ENCODE measurements at places on chromosomes 7 and 10. TPM values are rescaled to one million over a fixed set of nuclear protein-coding genes. Genes with fewer than 3 reads are reported as not detected.

- DNase-seq = no peak
These were observed 86.3 kb downstream of the PALS2 start for GRCh38 chr7:24659505-24659904.

Gene GAD2
- 1.2 TPM for polyA plus RNA-seq

Gene MRLN
- not detected for polyA plus RNA-seq

DNA sequence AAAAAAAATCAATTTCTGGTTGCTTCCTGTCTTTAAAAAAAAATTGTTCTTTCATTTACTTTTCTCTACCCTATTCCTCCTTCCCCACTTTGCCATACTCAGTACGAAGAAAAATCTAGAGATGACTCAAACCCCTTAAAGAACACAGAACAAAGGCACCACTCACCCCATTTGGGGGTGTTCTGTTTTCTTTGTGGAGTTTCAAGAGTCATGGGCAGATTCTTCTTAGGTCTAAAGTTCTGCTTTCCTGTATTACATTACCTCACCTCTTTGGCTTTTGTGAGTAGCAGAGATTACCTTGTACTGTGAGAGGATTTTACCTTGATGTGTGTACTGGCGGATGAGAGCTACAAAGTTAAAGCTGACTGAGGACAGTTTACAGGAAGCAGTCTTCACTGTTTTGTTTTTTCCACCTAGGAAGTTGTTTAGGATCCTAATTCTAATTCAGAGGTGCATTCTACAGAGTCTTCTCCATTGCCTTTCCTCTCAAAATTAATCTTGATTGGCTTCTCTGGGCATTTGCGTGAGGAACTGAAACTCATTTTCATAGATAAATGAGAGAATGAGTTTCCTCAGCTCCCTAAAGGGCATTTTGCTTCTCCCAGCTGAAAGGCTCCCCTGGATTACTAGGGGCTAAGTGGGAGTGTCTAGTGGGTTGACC is 20.7 kb downstream of the AVL9 start:
- DNase-seq = no peak

DNA sequence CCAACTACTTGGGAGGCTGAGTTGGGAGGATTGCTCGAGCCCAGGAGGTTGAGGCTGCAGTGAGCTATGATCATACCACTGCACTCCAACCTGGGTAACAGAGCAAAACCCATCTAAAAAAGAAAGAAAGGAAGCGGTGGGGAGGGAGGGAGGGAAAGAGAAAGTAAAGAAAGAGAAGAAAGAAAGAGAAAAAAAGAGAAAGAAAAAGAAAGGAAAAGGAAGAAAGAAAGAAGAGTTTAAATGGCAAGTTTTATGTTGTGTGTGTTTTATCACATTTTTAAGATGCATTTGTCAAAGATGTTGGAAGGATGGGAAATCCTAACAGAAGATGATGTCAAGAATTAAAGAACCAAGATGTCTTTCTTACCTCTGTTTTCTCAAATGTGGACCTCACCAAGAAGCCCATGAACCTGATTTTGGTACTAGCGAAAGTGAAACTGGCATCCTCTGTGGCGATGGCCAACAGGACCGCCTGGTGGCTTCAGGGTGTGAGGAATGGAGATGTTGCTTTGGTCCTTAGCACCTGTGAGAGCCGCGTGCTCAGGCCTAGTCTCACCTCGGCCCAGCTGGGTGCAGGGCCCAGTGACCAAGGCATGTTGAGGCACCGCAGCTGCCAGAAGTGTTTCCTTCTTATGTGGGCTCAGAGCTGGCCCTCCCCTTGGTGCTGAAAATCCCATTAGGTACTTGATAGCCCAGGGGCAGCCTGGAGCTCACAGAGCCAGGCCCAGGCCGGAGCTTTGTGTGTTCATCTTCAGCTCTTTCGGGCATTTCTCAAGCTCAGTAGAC is 9.8 kb downstream of the UCMA start:
- no peak for DNase-seq

DNA sequence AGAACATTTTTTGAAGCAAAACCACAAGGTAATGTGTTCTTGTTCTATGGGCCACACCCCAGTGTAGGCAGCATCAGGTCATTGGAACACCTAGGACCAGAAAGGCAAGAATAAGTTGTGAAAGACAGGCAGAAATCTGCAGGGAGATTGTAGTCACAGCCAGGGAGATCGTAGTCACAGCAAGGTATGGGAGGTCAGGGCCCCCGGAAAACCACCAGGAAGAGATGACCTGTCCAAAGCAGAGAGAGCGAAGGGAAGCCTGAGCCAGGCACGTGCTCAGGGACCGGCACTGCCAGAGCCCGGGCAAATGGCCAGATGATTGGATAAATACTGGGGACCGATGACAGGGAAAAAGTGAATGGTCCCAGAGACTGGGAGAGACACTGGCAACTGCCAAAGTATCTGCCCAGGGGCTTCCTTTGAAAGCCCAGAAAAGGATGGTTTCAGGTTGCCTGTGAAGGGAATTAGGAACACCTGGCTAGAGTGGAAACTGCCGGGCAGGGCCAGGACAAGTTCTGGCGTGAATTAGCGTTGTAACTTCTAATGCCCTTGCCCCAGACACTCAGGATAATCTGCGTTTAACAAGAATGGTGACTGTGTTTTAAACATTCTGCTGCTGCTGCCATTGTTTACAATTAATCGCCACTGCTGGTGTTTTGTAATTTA is 3.9 kb upstream of the NOBOX start:
- DNase-seq = no peak

DNA sequence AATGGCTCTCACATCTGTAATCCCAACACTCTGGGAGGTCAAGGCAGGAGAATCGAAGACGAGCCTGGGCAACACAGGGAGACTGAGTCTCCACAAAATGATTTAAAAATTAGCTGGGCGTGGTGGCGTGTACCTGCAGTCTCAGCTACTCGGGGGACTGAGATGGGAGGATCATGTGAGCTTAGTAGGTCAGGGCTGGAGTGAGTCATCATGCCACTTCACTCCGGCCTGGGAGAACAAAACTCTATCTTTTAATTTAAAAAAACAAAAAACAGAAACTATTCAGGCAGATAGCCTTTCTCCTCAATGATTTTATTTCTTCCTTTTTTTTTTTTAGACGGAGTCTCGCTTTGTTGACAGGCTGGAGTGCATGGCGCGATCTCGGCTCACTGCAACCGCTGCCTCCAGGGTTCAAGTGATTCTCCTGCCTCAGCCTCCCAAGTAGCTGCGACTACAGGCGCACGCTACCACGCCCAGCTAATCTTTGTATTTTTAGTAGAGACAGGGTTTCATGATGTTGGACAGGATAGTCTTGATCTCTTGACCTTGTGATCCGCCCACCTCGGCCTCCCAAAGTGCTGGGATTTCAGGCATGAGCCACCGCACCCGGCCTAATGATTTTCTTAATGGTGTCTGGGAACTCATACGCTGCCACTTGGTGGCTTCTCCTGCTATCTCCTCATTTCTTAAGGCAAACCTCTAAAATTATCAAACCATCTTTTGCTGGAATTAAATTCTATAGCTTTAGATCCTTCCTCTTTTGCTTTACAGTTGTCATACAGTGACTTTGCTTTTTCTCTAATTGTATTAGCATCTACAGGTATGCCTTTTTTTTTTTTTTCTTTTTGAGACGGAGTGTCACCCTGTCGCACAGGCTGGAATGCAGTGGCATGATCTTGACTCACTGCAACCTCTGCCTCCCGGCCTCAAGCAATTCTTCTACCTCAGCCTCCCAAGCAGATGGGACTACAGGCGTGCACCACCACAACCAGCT is 22.9 kb downstream of the SRPK2 start:
- DNase-seq = no peak

DNA sequence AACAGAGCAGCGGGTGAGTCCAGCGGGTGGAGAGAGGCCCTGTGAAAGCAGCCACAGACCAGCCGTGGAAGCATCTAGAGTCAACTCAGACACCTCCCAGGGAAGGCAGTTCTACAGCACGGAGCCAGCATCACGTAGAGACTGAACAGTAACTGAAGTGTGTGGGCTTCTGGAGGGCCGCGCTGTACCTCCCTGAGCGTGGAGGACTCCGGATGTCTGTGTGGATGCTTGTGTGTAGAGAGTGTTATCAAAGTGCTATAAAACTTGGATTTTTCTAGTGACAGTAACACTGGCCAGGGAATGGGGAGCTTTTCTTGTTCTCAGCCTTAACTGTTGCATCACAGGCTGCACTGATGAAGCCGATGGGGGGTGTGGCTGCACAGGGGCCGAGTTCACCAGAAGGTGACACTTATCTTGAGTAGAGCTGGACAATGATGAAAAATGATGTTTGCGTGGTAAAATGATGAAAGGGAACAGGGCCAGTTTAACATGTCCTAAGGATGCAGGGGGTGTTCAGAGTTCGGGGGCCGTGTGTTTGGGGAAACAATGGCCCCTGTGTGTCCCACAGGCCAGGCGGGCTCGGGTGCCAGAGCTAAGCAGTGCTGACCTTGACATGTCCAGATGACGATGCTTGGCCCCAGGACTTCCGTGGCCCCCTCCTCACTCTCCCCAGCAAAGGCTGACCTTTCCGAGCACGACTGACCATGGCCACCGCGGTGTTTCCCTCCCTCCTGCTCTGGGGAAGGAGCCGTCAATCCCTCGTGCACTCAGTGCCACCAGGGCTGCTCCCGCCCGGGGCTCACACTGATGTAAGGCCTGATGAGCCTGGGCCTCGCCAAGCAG is 21.9 kb downstream of the MNX1 start:
- no peak for DNase-seq

GRCh38 chr7:50270531-50271018 is 33.9 kb upstream of the IKZF1 start:
- no peak for DNase-seq

GRCh38 chr10:59336632-59337031 is 25.7 kb downstream of the FAM13C start:
- DNase-seq = no peak

Gene ANXA8L1
- 0.11 TPM for polyA plus RNA-seq

DNA sequence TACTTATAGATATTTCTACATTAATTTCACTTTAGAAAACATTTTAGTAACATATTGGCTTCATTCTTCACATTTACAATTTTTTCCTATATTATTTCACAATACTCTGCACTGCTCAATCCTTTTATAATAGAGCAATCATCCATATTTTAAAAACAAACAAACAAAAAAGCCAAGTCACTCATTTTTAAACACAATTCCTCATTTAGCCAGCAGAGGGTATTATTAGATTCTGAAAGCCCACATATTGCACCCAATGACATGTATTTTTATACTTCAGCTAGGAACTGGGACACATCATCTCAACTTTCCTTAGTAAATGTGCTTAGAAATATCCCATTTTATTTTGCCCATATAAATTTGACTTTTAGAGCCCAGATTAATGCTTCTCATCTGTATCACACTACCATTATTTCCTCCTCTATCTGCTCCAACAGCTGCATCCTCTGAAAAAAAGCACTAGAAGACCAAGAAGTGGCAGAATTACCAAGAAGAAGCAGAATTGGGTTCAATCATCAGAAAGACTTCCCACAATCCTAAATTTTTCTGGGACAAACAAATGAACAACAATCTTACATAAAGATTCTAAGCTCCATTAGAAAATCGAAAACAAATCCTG is 29.5 kb downstream of the CTNNA3 start:
- DNase-seq = no peak

Gene SPDYE11
- polyA plus RNA-seq = 0.25 TPM

GRCh38 chr10:111338035-111338434 is 261.2 kb downstream of the ADRA2A start:
- DNase-seq = no peak

DNA sequence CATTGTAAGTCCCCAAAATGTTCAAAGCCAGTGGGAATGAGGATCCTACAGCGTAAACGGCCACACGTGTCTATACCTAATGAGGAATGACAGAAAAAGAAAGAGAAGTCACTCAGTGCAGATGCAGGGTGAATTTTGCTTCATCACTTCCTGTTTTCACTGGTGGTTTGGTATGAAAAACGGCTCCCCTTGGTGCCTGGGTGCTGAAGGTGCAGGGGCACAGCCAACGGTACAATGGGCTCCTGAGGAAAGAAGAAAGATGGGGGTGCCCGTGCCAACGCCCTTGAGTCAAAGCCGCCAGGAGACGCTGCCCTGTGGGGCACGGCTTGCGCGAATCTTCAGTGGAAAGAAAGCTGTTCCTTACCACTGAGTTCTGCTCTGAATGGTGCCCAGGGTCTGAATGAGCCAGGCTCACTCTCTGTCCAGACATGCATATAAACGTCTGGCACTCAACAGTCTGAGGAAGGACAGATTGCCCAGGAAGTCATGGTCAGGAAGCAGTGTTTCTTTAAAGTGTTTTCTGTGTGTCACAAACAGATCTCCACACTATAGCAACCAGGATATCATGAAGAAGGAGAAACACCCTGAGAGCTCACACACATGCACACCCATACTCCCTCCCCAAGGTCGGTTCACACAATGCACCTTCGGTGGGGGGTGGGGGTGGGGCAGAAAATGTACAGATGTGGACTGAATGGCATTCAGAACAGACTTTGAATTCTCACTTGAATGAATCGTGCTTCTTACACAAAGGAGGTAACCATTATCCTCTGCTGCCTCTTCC is 105.8 kb downstream of the ELMO1 start:
- no peak for DNase-seq

DNA sequence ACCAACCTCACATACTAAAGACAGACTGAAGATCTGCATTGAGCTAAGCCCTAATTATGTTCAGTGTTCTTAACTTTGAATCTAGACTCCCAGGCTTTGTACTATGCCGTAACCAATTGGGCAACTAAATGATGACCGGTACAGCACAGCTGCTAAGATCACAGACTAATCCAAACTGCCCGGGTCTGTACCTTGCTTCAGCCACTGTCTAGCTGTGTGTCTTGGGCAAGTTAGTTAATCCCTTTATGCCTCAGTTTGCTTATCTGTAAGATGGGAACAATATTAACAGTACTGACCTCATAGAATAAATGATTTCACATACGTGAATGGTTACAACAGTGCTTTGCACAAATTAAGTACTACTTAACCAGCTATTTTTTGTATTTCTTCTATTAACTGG is 205.8 kb upstream of the NFE2L3 start:
- no peak for DNase-seq

- DNase-seq = no peak
These were observed 58.0 kb upstream of the STRIP2 start for GRCh38 chr7:129376076-129376777.

GRCh38 chr10:3231951-3232730 is 59.6 kb upstream of the PITRM1 start:
- no peak for DNase-seq

DNA sequence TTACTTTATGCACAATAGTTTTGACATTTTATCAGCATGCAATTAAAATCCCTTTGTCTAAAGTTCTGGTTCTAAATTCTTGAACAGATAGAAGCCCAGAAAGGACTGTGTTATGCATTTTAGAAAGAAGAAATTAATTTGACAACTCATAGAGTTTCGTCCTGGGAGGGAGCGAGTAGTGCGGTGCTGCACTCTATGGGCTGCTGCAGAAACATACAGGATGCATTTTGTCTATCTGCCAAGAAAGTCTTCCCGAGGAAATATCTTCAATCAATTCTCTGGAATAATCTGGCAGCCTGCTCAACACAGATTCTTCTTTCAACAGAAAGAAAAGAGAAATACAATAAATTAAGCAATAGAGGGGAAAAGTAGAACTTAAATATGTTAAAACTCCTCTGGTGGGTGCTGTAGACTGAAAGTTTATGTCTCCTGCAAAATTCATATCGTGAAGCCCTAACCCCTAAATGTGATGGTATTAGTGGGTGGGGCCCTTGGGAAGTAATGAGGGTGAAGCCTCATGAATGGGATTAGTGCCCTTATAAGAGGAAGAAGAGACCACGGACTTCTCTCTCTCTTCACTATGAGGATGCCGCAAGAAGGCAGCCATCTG is 39.0 kb upstream of the IFRD1 start:
- no peak for DNase-seq

Data from right renal cortex interstitium (tissue), 3 donors.